PC-9 (cell line): ENCODE measurements at places on chromosomes 7 and 10. TPM values are rescaled to one million over a fixed set of nuclear protein-coding genes. Genes with fewer than 3 reads are reported as not detected.

ARID5B gene
- total RNA-seq = 7.4 and 8.5 TPM in 2 replicates

KCNH2 gene
- 1.5 and 1.6 TPM in 2 replicates for total RNA-seq

WDR11 gene
- total RNA-seq = 26.7 and 27.4 TPM in 2 replicates

GNB2 gene
- 299 and 326 TPM in 2 replicates for total RNA-seq

SOSTDC1 gene
- total RNA-seq = not detected in 2 replicates

HOXA1 gene
- total RNA-seq = 2.0 and 2.2 TPM in 2 replicates

MBL2 gene
- total RNA-seq = not detected in 2 replicates

TMEM229A gene
- not detected in 2 replicates for total RNA-seq

FKBP6 gene
- not detected in 2 replicates for total RNA-seq

GHRHR gene
- total RNA-seq = not detected in 2 replicates

GRM3 gene
- not detected in 2 replicates for total RNA-seq

GRCh38 chr10:30978843-30979242, 52.8 kb downstream of the ZNF438 start:
- no peak overlapping the region for H3K4me3 ChIP-seq
- no peak overlapping the region for H3K27ac ChIP-seq
- no peaks in the 10 kb centered on the region for H3K4me1 ChIP-seq
- DNase-seq = no peak

DNA sequence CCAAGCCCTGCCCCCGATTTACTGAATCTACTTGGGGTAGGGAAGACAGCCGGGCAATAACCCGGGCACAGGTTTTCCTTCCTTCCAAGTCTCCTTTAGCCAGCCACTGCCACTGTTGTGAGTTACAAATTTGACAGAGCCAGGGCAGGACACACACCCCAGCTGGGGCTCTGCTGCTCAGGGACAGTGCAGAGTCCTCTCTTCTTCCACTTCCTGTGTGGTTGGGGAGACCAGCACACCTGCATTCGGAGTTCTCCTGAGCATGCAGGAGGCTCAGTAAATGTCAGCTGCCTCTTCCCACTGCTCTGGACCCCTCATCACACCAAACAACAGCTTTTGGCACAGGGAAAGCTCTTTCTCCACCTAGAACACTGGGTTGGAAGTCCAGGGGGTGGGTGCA, 21.3 kb downstream of the CHST15 start:
- H3K27me3 ChIP-seq = no peaks in the 10 kb centered on the region
- no peak overlapping the region for H3K27ac ChIP-seq
- H3K4me1 ChIP-seq = no peaks in the 10 kb centered on the region
- no peak for DNase-seq

- H3K4me1 ChIP-seq = 0 out of 2 replicates have a peak, but pooled peaks cover 4% of the 10 kb centered on the region
- H3K27me3 ChIP-seq = no peaks in the 10 kb centered on the region
- no peak overlapping the region for H3K4me3 ChIP-seq
- no peaks in the 10 kb centered on the region for H3K36me3 ChIP-seq
Measured at GRCh38 chr10:21975378-21975990, 28.0 kb downstream of the DNAJC1 start.

DNA sequence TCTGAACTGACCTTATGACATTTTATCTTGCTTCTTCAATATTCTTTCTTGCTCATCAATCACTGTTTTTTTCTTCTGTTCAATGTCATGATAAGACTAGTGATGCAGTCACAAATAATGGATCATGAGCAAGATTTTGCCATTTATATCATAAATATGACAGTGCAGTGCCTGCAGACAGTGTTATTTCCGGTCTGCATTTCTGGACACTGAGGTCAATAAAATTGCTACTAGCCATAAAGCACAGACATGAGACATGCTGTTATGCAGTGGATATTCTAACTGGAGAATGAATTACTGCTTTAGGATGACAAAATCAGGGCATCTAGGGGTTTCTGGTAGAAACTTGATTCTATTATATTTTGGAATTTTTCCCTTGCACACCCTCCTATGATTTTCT, 1509.7 kb upstream of the LRRTM3 start:
- H3K4me3 ChIP-seq = no peak overlapping the region
- no peak for DNase-seq
- H3K27ac ChIP-seq = no peak overlapping the region
- H3K4me1 ChIP-seq = 0 out of 2 replicates have a peak, but pooled peaks cover 5% of the 10 kb centered on the region
- H3K27me3 ChIP-seq = no peaks in the 10 kb centered on the region
- H3K36me3 ChIP-seq = no peaks in the 10 kb centered on the region

GRCh38 chr10:5604961-5605360, 61.4 kb downstream of the ASB13 start:
- no peak overlapping the region for H3K27ac ChIP-seq
- H3K36me3 ChIP-seq = no peaks in the 10 kb centered on the region
- H3K4me3 ChIP-seq = no peak overlapping the region
- peaks cover 22% of the 10 kb centered on the region for H3K4me1 ChIP-seq

DNA sequence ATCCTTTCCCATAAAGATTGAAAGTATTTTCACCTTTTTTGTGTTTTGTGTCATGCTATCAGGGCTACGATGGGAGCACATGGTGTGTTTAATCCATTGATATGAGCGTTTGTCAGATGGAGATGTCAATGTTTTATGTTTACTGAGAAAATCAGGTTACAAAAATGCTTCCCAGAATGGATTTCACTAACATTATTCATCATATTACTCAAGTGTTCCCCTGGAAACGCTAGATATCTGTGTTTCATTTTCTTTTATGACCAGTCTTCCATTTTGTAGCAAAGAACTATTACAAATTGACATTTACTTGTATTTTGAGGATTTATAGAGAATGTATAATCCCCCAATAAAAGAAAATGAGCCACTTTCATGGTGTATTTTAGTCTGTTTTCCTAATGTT, 293.5 kb upstream of the AKR1E2 start:
- no peak for DNase-seq
- H3K27ac ChIP-seq = no peak overlapping the region
- no peaks in the 10 kb centered on the region for H3K27me3 ChIP-seq
- no peaks in the 10 kb centered on the region for H3K36me3 ChIP-seq
- no peak overlapping the region for H3K4me3 ChIP-seq
- H3K4me1 ChIP-seq = no peaks in the 10 kb centered on the region

DNA sequence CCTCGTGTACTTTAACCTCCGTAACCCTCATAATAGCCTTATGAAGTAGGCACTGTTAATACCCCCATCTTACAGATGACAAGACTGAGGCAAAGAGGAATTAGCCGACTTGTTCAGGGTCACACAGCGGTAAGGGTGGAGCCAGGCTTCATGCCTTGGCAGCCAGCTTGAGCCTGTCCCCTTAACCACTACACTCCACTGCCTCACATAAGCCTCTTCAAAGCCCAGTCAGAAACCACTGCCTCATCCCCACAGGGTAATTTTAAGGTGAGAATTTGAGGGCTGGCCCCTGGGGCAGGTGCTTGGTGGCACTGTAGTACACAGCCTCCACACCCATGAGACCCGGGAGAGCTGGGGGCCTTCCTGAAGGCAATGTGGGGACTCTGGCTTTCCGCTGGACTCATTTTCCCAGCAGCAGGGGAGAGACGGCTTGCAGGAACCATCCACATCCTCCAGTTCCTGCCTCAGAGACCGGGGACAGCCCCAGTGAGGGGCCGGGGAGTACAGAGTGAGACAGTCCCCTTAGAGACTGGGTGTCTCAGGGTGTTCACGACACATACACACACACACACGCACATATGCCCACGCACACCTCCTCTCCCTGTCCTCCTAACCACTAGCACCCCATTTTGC, 7.6 kb upstream of the C10orf105 start:
- H3K4me1 ChIP-seq = peaks cover 56% of the 10 kb centered on the region
- H3K27me3 ChIP-seq = no peaks in the 10 kb centered on the region
- no peak for DNase-seq
- no peak overlapping the region for H3K27ac ChIP-seq
- H3K36me3 ChIP-seq = no peaks in the 10 kb centered on the region

DNA sequence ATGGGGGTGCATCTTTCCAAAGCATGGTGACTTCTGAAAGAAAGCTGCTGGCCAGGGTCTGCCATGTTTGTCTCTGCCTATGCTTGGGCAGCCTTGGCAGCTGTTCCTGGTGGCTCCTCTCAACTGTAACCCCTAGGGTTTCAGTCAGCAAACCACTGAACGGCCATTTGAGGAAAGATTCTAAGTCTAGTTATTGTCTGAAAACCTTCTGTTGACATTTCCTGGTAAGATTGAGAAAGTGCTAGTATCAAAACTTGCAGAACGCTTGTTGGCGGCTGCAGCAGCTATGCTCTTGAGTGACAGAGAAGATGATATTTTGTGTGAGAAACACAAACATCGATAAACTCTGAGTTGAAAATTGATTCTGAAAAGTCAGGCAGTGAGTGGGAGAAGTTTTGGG, 523.1 kb downstream of the LRMDA start:
- no peaks in the 10 kb centered on the region for H3K4me1 ChIP-seq
- no peak overlapping the region for H3K4me3 ChIP-seq
- no peaks in the 10 kb centered on the region for H3K36me3 ChIP-seq
- no peak overlapping the region for H3K27ac ChIP-seq
- no peak for DNase-seq

DNA sequence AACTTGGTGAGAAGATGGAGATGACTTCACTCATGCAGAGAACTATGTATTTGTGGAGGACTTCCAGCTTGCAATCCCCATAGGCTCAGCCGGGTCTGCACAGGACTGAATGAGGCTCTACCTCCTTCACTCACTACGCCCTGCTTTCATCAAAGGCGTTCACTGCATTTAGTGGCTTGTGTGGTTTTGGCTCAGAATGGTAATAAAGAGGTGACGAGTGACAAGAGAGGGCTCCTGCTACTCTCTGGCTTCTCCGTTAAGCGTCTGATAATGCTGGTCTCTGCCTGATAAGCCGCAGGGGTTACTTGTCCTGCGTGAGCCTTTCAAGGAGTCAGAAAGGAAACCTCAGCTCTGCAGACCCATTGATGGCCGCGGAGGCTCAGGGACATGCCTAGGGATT, 343.4 kb downstream of the PRPF18 start:
- H3K36me3 ChIP-seq = no peaks in the 10 kb centered on the region
- no peaks in the 10 kb centered on the region for H3K27me3 ChIP-seq
- no peak for DNase-seq
- no peak overlapping the region for H3K27ac ChIP-seq
- H3K4me1 ChIP-seq = no peaks in the 10 kb centered on the region; the same call in 1 of the 2 replicates
- no peak overlapping the region for H3K4me3 ChIP-seq

GRCh38 chr7:3087243-3087755, 43.6 kb upstream of the CARD11 start:
- H3K4me1 ChIP-seq = no peaks in the 10 kb centered on the region
- H3K4me3 ChIP-seq = no peak overlapping the region
- no peaks in the 10 kb centered on the region for H3K27me3 ChIP-seq
- no peak for DNase-seq

GRCh38 chr10:81502677-81503359, 372.2 kb upstream of the NRG3 start:
- no peaks in the 10 kb centered on the region for H3K36me3 ChIP-seq
- DNase-seq = no peak
- no peak overlapping the region for H3K27ac ChIP-seq

DNA sequence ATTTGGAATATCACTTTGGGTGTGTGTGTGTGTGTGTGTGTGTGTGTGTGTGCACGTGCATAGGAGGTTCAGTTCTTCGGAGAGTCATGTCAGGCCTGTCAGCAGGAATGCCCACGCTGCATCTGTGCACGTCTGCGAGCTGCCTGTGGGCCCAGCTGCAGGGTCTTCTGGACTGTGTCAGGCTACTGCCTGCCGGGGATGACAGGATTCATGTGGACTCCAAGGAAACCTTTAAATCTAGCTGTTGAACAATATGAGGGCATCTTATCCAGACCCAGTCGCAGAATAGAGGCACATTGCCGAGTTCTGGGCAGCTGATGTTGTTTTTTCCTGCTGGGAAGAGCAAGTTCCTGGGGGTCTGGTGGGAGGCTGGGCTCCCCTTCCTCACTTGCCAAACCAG, 19.0 kb downstream of the AQP1 start:
- no peak overlapping the region for H3K4me3 ChIP-seq
- DNase-seq = no peak
- H3K36me3 ChIP-seq = no peaks in the 10 kb centered on the region
- no peaks in the 10 kb centered on the region for H3K27me3 ChIP-seq

GRCh38 chr10:73858750-73859427, 15.5 kb downstream of the CAMK2G start:
- H3K27ac ChIP-seq = no peak overlapping the region
- no peaks in the 10 kb centered on the region for H3K4me1 ChIP-seq
- DNase-seq = no peak

GRCh38 chr7:32611201-32612099, 116.2 kb downstream of the AVL9 start:
- no peak overlapping the region for H3K4me3 ChIP-seq
- H3K27ac ChIP-seq = no peak overlapping the region
- H3K4me1 ChIP-seq = peaks cover 4% of the 10 kb centered on the region
- no peaks in the 10 kb centered on the region for H3K27me3 ChIP-seq
- DNase-seq = no peak

DNA sequence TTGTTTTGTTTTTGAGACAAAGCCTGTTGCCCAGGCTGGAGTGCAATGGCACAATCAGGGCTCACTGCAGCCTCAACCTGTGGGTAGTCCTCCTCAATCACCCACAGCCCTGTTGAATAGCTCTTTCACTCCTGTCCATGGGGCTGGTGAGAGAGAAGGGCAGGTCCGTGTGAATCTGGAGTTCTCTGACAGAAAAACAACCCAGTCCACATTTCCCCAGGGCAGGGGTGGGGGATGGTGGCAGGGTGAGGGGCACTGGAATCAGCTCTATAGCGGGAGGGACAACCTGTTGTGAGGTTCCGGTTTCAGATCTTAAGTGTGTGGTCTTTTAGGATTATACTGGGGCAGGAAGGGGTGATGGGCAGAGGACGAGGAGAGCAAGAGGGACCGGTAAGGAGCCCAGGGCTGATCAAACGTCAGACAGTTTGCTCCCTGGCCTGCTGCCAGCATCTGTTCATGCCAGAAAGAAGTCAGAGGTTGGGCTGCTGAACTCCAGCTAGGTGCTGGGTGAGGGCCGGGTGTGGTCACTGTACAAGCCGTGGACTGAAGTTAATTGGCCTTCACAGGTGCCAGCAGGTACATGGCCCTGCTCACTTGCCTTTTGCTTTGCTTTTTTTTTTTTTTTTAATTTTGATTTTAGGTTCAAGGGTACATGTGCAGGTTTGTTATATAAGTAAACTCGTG, 33.2 kb upstream of the MKRN1 start:
- H3K4me1 ChIP-seq = peaks cover 26% of the 10 kb centered on the region
- DNase-seq = peak; percentile 89
- H3K27me3 ChIP-seq = no peaks in the 10 kb centered on the region
- H3K4me3 ChIP-seq = no peak overlapping the region; the same call in 1 of the 2 replicates

DNA sequence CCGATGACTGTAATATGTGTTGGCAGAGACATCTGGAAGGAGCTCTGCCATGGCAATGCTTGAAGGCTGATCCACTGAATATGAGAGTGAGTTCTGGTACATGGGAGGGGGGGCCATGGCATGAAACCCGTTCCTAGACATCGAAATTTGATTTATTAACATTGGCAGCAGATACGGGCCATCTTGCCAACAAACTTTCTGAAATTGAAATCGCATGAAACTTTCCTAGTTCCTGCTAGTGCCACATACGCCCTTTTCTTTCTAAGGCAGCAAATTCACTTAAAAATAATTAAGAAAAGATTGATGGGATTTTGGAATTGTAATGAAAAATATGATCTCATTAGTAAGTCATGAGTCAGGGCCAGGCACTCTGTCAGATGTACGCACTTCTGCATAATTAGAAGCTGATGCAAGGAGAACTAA, 91.8 kb upstream of the KMT2C start:
- no peak overlapping the region for H3K4me3 ChIP-seq
- no peaks in the 10 kb centered on the region for H3K27me3 ChIP-seq
- peak; percentile 34 for DNase-seq
